ENCODE measurements at places on chromosomes 3 and 15.

DNA sequence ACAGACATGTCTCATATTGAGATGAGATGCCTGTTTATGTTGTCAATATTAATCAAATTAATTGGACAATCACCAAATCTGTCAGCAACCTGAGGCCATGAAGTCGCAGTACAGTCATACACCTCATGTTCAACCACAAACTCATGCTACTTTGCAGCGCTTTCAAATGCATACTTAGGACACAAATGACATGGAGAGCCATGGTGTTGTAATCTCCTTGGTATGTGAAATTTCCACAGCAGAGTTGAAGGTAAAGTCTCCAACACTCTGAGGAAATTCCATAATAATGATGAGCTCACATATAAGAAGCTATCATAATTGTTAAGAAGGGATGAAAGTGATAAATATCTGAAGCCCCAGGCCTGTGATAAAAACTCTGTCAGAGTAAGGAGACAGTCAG lies 873.9 kb downstream of the MCTP2 start:
- no peak for DNase-seq

DNA sequence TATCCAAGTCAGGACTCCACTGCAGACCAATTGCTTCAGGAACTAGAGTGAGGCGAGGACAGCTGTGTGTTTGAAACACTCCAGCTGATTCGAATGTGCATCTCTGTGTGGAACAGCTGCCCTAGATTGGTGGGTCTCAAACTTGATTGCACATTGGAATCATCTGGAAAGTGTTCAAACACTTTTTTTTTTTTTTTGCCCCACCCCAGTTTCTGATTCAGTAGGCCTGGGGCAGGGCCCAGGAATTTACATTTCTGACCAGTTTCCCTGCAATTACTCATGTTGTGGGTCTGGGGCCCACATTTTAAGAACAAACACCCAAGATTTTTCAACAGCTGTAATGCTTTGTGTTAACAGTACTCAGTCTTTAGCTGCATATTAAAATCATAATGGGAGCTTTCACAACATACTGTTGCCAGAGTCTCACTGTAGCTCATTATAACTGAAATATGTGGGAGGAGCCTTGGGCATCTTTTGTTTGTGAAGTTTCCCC lies 156.6 kb downstream of the NR1D2 start:
- peak; percentile 3 for DNase-seq

DNA sequence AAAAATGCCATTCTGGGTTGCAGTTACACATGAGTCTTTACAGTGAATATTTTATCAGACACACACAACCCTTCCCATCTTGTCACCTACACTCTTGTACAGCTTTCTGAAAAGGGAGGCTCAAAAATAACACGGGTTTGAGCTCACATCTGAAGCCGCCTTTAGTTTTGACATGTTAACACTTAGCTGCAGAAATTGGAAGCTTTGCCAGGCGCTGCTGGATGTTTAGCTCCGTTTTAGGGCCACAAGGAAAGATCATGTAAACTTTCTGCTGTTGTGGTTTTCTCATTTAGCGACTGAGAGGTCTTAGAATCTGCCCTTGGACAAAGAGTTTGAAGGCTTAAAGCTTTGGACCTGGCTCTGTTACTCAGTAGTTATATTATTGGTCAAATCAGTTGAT lies 120.1 kb downstream of the OXNAD1 start:
- DNase-seq, result no peak

DNA sequence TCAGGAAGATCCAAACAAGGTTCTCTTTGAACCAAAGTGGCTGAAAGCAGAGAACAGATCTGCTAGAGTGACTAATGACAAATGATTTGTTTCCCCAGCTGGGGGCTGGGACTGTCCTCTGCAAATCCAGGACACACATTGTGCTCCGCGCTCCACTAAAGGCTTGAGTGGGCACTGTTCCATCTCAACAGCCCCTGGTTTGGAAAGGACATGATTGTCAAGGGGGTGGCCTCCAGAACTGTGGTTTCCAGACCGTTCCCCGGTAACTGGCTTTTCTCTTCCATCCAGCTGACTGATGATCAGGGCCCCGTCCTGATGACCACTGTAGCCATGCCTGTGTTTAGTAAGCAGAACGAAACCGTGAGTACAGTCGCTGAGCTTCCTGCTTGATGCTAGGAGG lies 91.0 kb downstream of the LRTM1 start:
- DNase-seq, result no peak

DNA sequence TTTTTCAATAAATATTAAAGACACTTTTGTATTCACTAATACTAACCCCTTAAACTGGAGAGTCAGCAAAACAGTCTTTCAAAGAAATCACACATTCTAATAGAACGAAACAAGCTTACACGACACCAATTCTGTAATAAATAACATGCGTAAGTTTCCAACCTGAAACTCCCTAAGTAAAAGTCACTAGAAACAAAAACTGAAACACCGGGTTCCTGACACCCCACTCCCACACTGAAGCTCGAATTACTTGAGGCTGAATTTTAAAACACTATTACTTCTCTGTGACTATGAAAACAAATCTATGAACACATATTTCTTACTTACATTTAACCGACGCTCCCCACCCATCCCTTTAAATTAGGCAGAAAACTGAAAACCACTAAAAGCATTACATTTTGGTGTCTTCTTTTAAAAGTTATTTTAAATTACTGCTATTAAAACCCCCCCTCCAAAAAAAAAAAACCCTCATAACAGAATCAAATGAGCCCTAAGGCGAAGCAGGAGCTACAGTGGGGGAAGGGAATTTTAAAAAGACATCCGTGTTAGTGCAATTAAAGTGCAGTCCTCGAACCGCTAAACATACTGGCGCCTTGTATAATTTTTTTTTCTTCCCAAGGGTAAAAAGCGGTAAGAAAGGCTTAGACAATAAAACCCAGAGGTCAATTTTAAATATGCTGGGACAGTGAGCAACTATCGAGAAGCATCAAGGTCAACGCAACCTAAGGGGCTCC lies 878 bp downstream of the SPPL2A start:
- no peak for DNase-seq

GRCh38 chr15:38059665-38060064 lies 125.2 kb downstream of the TMCO5A start:
- DNase-seq, result no peak
